Breast epithelium (tissue), 4 donors: ENCODE measurements at places on chromosomes 7 and 10. TPM values are rescaled to one million over a fixed set of nuclear protein-coding genes. Genes with fewer than 3 reads are reported as not detected.

Gene LRRC17
- 19.3 TPM for total RNA-seq

Gene CALHM2
- total RNA-seq: 38.9 TPM

Gene OR9A2
- total RNA-seq: 2.0 TPM

Gene ADAM8
- 5.0 TPM for total RNA-seq

Gene CTNNA3
- total RNA-seq: 0.33 TPM

Gene C7orf33
- not detected for total RNA-seq

DNA sequence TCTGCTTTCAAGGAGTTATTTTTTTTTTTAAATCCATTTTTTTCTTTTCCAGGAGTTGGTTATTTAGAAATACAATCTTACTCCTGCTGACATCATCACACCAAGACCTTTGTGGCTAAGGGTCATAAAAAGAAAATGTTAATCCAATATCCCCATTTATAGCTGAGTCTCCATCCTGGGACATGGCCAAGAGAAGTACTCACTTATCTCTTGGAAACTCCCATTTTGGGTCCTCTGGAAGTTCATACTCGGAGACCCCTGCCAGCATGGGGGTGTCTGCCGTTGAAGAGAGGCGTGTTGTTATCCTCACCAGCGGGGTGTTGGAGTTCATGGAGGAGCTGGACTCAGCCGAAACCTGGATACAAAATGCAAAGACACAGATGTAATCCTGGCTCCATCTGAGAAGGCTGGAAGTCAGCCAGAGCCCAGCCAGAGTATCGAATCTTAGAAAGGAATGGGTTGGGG, 94.6 kb downstream of the FGFR2 start:
- no peak for DNase-seq

GRCh38 chr7:19834566-19834965, 61.1 kb upstream of the TMEM196 start:
- DNase-seq: no peak

GRCh38 chr10:8416760-8417159, 362.3 kb downstream of the GATA3 start:
- no peak for DNase-seq

DNA sequence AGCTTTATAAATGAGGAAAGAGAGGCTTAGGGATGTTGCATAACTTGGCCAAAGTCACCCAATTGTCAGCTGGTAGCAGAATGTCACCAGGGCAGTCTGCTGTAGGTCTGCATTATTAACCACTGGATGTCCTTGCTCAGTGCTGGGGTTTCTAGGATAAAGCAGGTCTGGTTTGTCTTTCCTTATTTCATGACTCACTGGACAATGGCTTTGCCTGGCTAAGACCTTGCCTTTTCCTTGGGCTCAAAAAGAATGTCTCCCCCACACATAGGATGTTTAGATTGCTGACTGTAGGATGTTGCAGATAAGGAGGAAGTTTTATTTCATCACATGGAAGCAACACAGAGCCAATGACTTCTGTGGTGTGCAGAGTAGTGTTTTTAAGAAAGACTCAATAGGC, 29.4 kb downstream of the WDFY4 start:
- DNase-seq: no peak

DNA sequence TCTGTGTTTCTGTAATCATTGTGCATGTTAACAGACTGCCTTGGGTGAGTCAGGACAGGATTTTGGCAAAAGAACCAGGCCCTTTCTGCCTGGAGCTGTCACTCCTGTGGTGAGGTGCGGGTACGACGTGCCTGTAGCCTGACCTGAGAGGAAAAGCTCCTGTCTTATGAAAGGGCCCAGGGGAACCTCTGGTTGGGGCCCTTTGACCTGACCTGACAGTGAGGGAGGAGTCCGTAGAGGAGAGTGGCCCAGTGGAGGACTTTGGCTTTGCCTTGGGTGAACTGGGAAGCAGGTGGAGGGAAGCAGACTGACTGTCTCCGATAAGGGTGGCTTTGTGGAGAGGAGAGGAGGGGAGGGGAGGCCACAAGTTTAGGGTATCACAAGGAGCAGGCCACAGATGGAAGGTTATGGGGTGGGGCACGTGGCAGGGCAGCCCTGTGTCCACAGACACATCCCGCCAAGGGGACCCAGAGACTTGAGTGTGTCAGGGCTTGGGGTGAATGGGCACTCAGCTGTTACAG, 6.9 kb downstream of the PFKP start:
- DNase-seq: no peak

- DNase-seq: no peak
Measured at GRCh38 chr7:2008936-2009540, 223.7 kb downstream of the MAD1L1 start.

GRCh38 chr7:82234457-82235049, 209.0 kb downstream of the CACNA2D1 start:
- DNase-seq: no peak

GRCh38 chr7:106166651-106167342, 54.7 kb upstream of the SYPL1 start:
- no peak for DNase-seq

DNA sequence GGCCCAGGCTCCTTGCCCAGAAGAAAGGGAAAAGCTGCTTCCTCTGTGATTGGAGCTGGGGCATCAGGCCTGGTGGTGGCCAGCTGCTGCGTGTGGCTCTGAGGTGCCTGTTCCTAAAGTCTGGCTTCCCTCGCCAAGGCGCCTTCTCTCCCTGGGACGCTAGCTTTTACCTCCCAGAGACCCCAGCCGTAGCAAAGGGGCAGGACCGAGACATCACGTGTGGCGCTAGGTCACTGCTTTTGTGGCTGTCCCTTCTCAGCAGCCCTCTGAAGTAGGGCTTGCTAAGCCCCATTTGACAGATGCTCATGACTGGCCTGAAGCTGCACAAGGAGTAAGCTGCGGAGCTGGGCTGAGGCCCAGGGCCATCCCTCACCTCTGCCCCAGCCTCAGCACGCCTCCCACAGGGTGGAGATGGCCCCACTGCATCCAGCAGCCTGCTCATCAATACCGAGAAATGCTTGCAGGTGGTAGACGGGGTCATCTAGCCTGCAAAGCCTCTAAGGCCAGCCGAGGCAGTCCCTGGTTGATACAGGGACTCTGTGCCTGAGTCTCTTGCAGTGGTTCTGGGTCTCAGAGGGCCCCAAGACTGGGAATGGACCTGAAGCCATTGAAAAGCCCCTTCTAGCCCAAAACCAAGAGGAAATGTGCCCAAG, 171.2 kb downstream of the LCOR start:
- no peak for DNase-seq

DNA sequence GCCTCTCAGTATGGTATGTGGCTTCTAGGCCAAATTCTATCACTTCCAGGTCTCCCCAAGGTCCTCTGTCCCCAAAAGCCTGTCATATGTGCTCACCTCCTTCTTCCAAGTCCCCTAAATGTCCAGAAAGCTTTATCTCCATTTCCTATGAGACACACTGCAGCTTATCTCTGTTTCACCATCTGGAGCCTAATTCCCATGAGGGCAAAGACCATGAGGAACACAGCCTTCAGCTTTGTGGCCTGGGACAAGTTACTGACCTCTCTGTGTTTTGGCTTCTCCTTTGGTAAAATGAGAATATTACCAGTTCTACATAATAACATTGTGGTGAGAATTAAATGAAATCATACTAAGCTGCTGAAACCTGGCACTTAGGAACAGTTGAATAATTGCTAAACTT, 19.2 kb downstream of the ST8SIA6 start:
- DNase-seq: no peak

- no peak for DNase-seq
Measured at GRCh38 chr10:37710831-37711616, 146.4 kb downstream of the ZNF248 start.

GRCh38 chr7:21542891-21543527, at the start of gene DNAH11:
Gene DNAH11 (plus strand): TSS chr7:21543039. CDS start chr7:21543246, 207 bp downstream.
- no peak for DNase-seq
